Gastroesophageal sphincter (tissue), 4 donors: ENCODE measurements at places on chromosomes 5 and 9. TPM values are rescaled to one million over a fixed set of nuclear protein-coding genes. Genes with fewer than 3 reads are reported as not detected.
A peak's percentile ranks its signal among the peaks of the same experiment; 100 is the strongest.

AK8 gene
- total RNA-seq: 0.81 TPM

PSMD5 gene
- 26.8 TPM for total RNA-seq

- ATAC-seq: no peak
Observed at GRCh38 chr5:88661806-88662207, 221.2 kb downstream of the MEF2C start.

DNA sequence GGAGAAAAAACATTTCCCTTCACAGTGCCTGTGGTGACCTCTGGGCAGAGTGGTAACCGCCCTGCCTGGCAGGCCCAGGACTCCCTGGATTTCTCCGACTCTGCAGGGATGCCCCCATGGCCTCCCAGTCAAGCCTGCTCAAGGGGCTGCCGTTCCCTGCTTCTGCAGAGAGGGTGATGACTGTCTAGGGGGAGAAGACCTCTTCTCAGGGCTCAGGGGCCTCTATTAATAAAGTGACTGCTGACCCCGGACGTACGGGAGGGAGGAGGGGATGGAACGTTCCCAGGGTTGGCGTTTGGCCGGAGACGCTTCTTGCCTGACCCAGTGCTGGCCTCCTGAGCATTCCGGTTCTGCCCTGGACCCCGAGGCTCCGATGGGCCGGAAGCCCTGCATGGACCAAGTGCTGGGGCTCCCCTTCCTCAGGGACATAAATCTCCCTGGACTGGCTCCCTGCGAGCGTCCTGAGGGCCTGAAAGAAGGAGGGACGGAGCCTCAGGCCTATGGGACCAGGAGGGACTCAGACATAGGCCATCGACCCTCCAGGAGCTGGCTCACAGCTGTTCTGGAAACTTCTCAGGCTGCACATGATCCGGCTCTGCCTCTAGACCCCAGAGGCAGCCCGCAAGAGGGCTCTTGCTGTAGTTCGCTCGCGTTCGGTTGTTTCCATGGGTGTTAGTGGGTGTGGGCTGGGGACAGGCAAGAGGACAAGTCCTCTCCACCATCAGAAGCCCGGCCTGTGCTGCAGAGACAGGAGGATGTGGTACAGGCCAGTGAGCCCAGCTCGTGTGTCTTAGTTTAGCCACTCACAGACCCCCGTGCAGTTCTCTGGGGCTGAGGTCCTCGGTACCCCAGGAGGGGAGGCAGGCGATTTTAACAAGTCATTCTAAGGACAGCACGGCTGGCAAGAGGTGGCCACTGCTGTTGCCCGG, 8.1 kb upstream of the RNU6ATAC start:
- peak; percentile 1 for ATAC-seq

DNA sequence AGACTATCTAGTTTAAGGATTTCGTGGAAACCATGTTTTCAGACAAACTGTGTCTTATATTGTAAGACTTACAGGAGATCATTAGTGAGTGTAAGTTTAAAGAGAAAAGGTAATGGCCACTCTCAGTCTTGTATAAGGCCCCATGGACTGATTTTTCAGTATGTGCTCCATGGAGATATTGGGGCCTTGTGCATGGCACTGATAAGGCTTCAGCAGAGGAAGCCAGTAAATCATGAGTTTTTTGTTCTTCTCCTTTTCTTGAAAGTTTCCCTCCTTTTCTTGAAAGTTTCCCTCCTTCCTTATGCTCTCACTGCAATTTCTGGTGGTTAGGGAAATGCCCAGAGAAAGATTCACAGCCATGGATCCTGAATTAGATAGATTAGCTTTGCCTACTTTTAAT, 471.3 kb downstream of the LRRC70 start:
- no peak for ATAC-seq

GRCh38 chr5:113487781-113488644, at the start of gene MCC:
MCC (minus strand) TSS chr5:113488453.
- ATAC-seq: peak; percentile 89

- ATAC-seq: no peak
Observed at GRCh38 chr9:119951591-119951990, 582.4 kb upstream of the BRINP1 start.

DNA sequence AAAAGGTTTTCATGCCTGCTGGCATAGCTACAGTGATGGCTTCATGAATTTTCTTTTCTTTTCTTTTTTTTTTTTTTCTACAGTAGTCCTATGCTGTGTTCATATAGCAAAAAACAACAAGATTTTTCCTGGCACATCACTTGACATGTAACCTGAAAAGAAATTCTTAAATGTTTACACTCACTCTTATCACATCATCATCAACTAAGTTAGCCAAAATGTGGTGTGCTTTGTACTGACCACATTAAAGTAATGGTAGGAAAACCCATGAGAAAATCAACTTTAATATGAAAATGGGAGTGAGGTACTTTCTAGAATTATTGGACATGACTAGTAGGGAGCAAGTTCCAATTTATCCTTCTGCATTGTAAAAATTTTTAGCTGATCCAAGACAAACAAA, 146.7 kb downstream of the SSBP2 start:
- ATAC-seq: no peak

DNA sequence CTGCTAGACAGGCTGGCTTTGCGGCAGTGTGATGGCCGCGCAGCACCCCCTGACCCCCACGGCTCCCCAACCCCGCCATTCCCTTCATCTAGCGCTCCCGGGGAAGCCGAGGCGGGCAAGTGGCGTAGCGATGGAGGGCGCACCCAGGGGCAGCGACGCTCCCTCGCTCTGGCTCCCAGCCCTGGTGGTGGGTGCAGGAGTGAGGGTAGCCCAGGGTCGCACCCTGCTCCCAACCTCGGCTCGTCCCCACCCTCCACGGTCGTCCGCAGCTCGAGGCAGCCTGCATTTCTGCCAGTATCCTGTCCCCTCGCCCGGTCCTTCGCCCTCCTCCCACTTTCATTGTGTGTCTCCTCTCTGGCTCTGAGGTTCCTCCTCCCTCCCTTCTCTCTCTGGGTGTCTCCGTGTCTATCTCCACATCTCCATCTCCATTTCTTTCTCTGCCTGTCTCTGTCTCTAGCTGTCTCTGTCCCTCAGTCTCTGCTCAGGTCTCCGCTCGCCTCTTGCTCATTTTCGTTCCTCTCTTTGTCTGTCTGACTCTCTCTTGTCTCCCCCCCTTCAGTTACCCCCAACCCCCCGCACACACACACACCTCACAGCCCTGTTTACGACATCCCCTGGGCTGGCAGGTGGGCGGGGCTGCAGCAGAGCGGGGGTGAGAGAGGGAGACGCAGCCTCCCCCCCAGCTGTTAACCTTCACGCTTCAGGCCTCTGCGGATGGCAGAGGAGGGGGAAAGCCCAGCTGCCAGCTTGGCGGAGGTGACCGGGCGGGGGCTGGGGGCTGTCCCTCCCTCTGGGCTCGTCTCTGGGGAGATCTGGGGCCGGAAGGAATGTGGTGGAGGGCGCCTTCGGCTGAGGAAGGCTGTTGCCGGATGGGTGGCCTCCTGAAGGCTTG, 48.7 kb upstream of the PSD2 start:
- peak; percentile 17 for ATAC-seq

DNA sequence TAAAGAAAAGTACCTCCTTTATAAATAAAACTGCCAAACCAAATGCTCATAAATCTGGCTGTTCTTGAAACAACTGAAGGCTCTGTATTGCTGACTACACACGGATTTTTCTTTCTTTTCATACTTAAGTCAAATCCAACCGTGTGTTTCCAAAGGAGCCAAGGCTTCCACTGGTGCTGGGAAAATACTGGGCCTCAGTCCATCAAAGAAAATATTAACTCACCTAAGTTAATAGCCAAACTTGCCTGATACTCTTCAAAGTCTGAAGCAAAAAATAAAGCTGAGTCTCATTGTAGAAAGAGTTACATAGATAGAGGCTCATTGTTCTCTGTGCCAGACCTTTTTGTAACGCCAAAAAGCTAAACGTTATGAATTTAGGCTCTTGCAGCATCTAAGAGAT, 350.4 kb upstream of the CDH9 start:
- no peak for ATAC-seq

DNA sequence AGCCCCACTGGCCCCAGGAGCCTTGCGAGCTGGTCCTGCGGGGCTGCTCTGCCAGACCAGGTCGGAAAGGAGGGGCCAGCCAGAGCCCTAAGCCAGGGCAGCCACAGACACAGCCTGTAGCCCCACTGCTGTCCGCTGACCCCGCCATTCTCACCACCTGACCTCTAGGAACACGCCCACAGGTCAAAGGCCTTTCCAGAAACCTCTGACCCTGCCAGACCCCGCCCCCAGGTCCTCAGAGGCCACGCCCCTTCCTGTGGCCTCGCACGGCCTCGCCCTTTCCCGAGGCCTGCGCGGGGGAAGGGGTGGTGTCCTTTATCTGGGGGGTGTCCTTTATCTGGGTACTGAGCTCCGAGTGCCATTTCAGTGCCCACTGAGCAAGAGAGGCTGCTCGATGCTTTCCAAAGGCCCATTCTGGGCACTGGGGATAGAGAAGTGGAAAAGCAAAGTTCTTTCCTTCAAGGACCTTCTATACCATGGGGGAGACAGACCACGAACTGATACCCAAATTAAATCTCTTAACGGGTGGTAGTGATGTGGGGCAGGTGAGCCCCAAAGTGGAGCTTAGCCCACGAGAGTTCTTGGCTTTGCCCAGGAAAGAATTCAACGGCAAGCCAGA, 46.5 kb downstream of the P4HA2 start:
- no peak for ATAC-seq

- no peak for ATAC-seq
Observed at GRCh38 chr9:127522727-127523126, 71.4 kb downstream of the LRSAM1 start.

- ATAC-seq: no peak
Observed at GRCh38 chr5:166058660-166059059, 2232.8 kb upstream of the WWC1 start.

- peak; percentile 61 for ATAC-seq
Observed at GRCh38 chr5:112109331-112110007, 309.6 kb downstream of the EPB41L4A start.

- no peak for ATAC-seq
Observed at GRCh38 chr9:113359385-113359784, 10.0 kb downstream of the BSPRY start.

- no peak for ATAC-seq
Observed at GRCh38 chr5:145160679-145161078, 674.5 kb downstream of the PRELID2 start.

- no peak for ATAC-seq
Observed at GRCh38 chr9:108412755-108413154, 443.0 kb downstream of the ACTL7B start.
